DND-41 (cell line): ENCODE measurements at places on chromosomes 16 and 17.

- no peak for DNase-seq
Measured at GRCh38 chr17:282912-283882, 69.4 kb downstream of the RPH3AL start.

DNA sequence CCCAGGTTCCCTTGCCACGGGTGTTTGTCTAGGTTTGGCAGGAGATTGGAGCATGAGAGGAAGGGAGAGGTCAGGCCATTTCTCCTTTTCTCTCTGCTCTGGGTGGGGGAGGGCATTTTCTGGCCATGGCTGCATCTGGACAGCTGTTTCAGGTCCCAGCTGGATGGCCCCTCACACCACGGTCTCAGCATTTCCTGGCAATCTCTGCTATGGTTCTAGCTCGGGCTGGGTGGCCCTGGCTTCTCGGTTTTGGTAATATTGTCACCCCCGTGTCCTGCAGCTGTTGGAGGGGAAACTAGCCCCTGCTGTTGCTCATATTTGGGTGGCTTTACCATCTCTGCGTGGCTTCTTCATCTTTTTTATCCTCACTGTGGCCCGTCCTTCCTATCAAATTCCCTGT lies 11.5 kb upstream of the NLRP1 start:
- DNase-seq: no peak

DNA sequence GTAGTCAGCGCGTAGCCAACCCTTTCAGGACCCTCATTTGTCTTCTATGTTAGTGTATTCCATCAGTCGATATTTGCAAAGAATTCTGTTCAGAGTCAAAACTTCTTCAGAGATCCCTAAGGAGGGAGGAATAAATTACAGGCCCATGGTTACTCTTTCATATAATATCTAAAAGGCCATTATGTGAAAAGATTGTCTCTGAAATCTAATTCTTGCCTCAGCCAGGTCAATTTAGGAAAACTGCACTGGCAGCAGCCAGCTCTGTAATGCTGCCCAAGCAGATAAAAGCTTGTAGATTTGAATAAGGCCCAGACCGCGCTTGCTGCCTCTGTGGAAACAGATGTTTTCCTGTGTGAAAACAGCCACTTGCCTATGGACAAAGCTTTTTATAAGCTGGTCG lies 379.8 kb downstream of the CNTNAP4 start:
- DNase-seq: no peak

- DNase-seq: no peak
Measured at GRCh38 chr16:12900599-12901203, 697 bp upstream of the SHISA9 start.

DNA sequence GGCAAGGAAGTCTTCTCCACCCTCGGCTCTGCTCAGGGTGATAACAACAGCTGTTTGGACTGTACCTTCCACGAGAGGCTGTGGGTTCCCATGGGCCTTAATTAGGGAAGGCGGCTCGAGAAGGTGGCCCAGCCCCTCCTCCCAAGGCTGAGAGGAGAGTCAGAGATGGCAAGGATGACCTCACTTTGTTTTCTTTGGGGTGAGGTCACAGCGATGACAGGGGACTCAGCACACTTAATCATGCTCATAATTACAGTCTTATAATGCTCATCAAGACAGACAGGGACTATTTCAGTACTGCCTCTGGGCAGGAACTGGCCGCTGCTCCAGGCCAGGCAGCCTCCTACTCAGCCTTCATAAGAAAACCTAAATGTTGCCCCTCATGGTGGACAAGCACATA lies 19.7 kb downstream of the WFDC1 start:
- no peak for DNase-seq

DNA sequence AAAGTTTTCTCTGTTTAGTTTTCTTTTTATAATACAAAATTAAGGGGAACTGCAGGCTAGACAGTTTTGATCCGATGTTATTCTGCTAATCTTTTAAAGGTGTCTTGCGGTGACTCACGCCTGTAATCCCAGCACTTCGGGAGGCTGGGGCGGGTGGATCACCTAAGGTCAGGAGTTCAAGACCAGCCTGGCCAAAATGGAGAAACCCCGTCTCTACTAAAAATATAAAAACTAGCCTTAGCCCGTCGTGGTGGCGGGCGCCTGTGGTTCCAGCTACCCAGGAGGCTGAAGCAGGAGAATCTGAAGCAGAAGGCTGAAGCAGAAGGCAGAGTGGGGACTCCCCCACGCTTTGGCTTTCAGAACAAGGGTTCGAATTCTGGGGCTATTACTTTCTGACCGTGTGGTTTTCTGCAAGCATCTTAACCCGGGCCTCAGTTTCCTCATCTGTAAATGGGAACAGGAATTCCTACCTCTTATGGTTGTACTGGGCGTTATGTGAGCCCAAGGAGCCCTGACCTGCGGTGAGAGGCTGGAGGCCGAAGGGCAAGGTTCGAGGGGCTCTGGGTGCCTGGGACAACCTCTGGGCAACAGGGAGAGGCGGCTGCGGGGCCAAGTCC lies 1.2 kb upstream of the KATNB1 start:
- DNase-seq: no peak

DNA sequence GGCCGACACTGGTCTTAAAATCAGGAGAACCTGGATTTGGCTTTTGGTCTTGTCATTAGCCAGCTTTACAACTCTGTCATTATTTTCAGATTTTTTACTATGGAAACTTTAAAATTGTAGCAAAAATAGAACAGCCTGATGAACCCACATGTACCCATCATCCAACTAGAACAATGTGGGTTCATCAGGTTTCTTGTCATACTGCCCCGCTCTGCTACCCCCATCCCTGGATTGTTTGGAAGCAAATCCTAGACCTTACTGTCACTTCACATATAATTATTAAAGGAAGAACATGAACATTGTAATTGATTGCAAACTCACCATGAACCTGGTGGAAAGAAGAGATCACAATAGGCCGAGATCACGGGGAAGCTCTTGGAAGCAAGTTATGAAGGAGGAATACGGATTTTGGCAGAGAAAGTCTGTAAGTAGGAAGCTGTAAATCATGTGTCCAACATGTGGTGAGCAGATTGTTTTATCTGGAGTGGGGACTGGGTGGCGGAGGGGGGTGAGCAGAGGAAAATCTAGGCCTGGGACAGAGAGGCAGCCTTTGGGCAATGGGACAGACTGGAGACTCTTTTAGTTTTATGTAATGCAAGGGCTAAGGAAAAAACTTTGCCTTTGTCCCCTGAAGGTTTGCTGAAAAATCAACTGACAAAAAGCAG lies 67.0 kb downstream of the PITPNC1 start:
- no peak for DNase-seq

GRCh38 chr17:73941919-73942530 lies 261.5 kb upstream of the RPL38 start:
- no peak for DNase-seq

DNA sequence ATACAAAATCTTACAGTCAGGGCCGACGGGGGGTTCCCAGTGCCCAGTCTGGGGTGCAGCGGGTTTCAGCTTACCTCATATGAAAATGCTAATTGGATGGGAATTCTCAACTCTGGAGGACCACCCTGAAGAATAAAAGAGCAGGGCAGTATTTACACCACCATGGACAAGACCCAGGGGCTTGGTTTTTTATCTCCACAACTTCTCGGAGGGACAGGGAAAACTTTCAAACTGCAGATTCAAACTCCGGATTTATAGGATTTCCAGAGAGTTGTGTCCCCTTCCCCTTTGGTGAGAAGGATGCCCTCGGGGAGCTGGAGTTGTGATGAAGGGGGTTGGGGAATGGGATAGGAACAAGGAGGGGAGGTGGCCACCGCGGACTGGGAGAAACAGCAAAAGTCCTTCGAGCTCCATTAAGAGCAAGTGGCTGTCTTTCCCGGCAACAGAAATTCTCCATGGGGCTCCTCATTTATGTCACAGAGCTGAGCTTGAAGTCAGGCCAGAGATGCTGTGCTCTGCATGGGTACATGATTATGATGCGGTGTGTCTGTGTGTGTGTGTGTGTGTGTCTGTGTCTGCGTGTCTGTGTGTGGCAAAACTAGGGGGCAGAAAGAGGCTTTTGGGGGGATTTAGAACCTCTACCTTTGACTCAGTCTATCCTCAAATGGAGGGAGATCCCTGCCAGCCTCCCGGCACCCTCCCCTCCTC lies 15.7 kb downstream of the FOXL1 start:
- no peak for DNase-seq

GRCh38 chr16:21991621-21992020 lies 9.3 kb downstream of the PDZD9 start:
- no peak for DNase-seq

GRCh38 chr17:45383003-45383402 lies 49.7 kb downstream of the ARHGAP27 start:
- DNase-seq: no peak

DNA sequence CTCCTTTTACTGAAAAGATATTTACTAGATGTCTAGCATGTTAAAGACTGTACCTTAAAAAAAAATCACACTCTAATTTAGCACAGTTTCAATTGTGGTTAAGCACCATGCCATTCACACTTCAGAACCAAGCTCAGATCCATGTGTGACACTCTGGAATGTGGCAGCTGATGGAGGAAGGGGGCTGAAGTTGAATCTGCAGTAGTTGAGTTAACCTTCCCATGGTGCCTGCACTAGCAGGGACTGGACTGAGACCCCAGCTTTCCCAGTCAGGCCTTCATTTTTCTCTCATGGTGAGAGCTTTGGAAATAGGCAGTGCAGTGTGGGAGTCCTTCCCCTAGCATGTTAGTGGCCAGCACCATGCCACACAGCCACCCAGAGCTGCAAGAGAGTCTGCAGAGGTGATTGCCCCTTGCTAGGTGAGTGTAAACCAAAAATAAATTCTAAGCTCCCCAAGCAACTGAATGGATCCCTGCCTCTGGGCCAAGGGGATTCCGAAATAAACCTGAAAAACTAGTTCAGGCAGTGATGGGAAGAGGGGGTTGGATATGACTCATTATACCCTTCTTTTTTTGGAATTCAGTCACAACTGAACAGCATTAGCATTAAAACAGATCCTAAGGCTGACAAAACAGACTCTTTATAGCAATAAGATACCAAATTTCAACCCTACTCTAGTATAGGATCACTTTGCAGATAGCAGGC lies 208.5 kb downstream of the WWOX start:
- DNase-seq: no peak

GRCh38 chr17:28074010-28074409 lies 31.5 kb downstream of the NLK start:
- DNase-seq: no peak

DNA sequence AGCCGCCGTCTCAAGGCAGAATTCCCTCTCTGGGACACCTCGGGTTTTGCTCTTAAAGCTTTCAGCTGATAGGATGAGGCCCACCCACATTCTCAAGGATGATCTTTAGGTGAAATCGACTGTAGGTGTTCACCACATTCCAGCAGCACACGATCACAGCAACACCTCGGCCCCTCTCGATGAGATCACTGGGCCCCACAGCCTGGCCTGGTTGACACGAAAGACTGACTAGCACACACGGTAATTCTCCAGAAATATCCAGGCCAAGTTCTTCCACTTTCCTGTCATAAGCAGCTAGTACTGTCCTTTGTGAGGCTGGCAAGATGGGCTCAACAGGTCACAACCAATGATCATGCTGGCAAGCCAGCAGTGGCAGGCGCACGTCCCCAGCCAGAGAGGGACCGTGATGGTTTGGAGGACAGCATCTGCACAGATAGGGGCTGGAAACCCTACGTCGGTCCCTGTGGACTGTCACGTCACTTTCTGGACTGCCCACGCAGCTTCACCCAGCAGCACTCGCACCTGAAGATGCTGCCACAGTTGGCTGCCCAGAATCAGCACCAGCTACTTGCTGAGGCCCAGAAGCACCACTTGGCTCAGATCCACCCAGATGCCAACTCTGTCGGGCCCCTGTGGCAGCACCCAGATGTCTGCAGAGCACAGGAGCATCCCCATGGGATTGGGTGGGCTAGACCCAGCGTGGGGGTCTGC lies 17.4 kb downstream of the TMC6 start:
- no peak for DNase-seq

DNA sequence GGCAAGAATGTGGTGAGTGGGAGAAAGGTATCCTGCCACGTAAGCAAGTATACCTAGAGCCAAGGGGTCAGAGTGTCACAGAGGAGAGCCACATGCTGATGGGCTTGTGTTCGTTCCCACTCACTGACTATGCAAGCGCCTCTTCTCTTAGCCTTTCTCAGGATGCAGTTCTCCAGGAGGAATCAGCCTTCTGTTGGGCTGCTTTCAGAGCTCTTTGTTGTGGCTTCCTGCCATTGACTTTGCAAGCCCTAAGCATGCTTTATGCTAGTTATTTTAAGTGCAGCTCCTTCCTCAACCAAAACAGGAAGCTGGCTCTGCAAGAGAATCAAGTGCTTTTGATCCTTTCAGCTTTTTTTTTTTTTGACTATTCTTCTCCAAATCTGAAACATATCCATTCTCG lies 66.6 kb downstream of the SIAH1 start:
- DNase-seq: peak; percentile 81

DNA sequence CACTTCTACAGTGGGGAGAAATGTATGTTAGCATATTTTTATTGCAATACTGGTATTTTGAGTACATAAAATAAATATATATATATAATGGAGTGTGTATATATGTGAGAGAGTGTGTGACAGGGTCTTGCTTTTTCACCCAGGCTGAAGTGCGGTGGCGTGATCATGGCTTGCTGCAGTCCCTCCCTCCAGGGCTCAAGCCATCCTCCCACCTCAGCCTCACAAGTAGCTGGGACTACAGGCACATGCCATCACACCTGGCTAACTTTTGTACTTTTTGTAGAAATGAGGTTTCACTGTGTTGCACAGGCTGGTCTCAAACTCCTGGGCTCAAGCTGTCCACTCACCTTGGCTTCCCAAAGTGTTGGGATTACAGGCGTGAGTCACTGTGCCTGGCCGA lies 4.1 kb downstream of the CYLD start:
- no peak for DNase-seq

- DNase-seq: no peak
Measured at GRCh38 chr17:66789093-66789492, 45.8 kb upstream of the CACNG5 start.

DNA sequence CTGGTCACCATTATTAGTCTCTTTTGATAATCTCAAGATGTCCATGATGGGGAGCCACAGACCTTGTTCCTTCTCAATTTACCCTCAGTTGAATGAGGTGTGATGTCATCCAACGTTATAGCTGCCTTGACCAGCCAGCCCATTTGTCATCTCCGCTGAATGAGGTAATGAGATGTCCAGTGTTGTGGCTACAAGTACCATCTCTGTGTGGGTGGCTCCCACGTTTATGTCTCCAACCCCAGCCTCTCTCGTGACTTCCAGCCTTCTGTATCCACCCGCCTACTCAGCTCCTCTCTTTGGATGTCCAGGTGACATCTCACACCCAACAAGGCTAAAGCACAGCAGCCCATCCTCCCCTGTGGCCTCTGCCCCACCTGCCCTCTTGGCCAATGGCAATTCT lies 18.2 kb downstream of the DNAH17 start:
- no peak for DNase-seq

DNA sequence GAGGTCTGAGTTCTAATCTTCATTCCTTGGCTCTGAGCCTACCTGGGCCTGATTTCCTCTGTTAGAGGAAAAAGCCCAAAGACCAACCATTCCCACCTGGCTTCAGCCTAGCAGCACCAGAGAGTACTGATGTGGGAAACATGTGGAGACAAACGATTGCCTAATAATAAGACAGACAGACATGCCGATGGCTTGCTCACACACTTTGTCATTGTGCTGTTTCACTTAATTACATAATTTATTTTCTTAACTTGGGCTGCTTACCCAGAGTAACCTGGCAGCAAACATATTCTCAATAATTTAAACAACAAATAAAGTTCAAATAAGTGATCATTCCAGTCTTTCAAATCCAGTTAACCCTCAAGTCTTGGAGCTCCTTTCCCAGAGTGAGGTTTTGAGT lies 83.4 kb downstream of the MAF start:
- DNase-seq: no peak

- DNase-seq: no peak
Measured at GRCh38 chr16:71927787-71928186, 32.5 kb downstream of the IST1 start.

GRCh38 chr17:30942308-30943079 lies 20.7 kb downstream of the ADAP2 start:
- DNase-seq: no peak
